ENCODE measurements at places on chromosomes 12 and 14. TPM values are rescaled to one million over a fixed set of nuclear protein-coding genes. Genes with fewer than 3 reads are reported as not detected.

The ANKRD33 gene
- not detected for total RNA-seq

The SLC8B1 gene
- 19.5 TPM for total RNA-seq

The NFE2 gene
- total RNA-seq: 2.7 TPM

The TEAD4 gene
- 15.2 TPM for total RNA-seq

The MANSC4 gene
- not detected for total RNA-seq

The TMEM132D gene
- total RNA-seq: not detected

The LRP1 gene
- 789 TPM for total RNA-seq

The ARMH4 gene
- total RNA-seq: 14.1 TPM

The MSRB3 gene
- 81.0 TPM for total RNA-seq

The PTPRB gene
- total RNA-seq: 0.29 TPM

The PLCZ1 gene
- not detected for total RNA-seq

The NTF3 gene
- under 0.01 TPM for total RNA-seq

The TESPA1 gene
- total RNA-seq: not detected

The KLRC1 gene
- total RNA-seq: not detected

The CELA1 gene
- not detected for total RNA-seq

The ASB2 gene
- total RNA-seq: 1.1 TPM

The POTEG gene
- total RNA-seq: 0.36 TPM

The TAS2R19 gene
- total RNA-seq: 7.6 TPM

The IL23A gene
- total RNA-seq: not detected

The SMCO3 gene
- total RNA-seq: under 0.01 TPM

Measured in osteoblast (primary cell).